Nucleus accumbens (tissue), 56 donors: ENCODE measurements at places on chromosomes 3 and 15.

DNA sequence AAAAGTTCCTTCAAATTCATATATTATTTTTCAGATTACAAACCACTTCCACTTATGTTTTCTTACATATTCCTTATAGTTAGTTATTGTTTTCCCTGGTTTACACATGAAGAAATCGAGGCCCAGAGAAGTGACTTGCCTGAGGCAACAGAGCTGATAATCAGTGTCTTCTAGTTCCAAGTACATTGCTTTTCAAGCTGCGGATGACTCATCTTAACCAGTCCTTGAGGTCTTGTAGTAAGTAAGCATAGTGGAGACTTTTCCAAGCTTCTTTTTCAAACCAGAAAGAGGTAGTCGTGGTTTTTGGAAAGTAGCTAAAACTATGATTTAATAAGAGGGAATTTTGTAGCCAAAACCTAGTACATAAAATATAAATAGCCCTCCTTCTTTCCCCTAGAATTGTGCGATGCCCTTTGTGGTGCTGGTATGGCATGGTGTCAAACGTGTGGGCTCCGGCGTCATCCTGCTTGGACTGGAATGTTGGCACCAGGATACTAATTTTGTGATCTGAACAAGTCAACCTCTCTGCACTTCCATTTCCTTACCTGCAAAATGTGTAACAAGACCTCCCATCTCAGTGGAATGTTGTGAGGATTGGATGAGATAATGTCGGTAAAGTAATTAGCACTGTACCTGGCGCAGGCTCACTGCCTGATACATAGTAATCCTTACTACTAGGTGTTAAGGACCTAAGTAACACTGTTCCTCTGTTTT is 19.0 kb upstream of the DLG1 start:
- DNase-seq = no peak

DNA sequence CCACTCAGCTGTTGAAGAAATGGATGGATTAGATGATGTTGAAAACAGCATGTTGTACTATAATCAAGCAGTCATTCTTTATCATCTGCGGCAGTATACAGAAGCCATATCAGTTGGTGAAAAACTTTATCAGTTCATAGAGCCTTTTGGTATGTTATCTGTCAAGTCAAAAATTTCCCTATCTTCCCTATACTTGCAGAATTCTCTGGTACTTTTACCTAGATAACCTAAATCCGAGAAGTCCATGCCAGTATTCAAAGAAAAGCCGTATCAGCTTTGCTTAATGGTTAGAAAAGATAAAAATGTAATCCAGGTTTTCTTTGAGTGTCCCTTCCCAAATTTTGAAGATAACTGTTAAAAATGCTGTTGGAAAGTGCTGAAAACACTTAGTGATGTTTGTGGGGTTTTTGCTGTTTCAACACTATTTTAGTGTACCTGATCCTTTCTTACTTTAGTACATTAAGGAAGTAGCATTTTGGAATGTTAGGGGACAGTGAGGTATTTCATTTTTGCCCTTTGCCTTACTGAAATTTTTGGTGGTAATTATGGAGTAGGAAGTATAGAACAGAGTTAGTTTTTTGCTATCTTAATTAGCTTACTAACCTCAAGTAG is 23.8 kb downstream of the CNOT10 start:
- DNase-seq = no peak

GRCh38 chr15:83850501-83851245 is 196.8 kb downstream of the ADAMTSL3 start:
- DNase-seq = no peak

DNA sequence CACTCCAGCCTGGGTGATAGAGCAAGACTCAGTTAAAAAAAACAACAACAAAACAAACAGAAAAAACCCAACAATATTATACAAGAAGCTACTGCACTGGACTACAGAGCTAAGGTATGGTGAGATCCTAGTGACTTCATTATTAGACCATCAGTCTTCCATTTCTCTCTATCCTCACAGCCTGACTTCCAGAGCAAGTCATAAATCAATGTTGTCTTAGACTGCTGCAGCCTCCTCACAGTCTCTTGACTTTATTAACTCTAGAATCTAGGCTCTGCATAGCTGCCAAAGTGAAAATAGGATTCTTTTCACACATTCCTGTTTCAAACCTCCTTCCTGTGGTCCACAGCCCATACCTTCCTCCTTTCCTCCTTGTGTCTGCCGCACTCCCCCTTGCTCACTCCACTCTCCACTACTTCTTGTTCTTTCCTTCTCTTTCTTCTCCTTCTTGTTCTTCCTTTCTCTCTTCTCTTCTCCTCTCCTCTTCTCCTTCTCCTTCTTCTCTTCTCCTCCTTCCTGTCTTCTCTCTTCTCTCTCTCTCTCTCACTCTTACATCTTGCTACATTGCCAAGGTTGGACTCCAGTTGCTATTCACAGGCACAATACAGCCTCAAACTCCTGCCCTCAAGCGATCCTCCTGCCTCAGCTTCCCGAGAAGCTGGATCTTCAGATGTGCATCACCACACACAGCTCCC is 49.4 kb downstream of the CCR4 start:
- no peak for DNase-seq

- no peak for DNase-seq
These were observed 11.7 kb downstream of the SPTBN5 start for GRCh38 chr15:41881920-41882688.

GRCh38 chr15:39508536-39508935 is 72.3 kb upstream of the THBS1 start:
- no peak for DNase-seq

DNA sequence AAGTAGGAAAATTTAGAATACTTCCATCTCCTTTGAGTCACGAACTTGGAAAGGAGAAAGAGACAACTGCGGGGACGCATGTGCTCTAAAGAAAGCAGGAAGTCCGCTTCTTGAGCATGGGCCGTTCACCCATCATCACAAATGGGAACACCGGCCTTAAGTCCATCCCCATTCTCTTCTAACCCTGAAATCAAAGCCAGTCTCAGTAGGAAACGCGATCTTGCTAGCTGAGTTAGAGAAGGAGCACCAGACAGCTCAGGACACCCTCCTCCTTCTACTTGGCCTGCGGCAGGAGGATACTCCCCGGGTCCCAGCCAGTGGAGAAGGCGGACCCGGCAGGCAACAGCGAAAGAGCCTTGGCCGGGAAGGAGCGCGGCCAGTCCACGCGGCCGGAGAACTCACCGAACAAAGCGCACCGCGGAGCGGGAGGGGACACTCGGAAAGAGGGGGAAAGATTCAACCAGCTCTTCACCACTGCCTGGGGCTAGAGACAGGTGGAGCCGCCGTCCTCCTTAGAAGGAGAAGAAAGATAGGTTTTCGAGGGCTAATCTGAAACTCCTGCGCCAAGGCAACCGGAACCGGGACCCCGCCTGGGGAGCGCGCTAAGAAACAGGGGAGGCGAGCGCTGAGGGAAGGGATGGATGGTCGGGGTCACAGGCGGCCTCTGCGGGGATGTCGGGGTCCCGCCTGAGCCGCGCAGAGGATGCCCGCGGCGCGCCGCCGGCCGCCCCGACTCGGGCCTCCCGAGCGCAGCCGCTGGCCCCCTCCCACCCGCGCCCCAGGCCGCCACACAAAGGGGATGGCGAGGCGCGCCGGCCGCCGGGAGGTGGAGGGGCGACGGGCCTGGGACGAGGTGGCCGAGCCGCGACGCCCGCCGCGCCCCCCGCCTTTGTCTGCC is 818 bp downstream of the SLC4A7 start:
- DNase-seq = peak; percentile 40

DNA sequence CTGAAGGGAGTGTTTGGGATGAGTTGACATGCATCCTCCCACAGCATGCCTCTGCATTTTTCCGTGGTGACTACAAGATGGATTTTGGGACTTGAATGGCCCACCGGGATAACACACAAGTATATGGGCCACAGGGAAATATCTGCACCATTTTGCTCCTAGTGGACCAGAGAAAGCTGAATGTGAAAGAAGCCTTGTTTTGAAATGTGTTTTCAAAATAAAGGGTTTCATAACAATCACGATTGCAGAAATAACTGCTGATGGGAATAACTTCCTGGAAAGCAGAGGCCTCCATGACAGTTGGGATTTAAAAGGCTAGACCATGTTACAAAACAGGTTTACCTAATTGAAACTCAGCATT is 77.5 kb upstream of the PRR23C start:
- no peak for DNase-seq

DNA sequence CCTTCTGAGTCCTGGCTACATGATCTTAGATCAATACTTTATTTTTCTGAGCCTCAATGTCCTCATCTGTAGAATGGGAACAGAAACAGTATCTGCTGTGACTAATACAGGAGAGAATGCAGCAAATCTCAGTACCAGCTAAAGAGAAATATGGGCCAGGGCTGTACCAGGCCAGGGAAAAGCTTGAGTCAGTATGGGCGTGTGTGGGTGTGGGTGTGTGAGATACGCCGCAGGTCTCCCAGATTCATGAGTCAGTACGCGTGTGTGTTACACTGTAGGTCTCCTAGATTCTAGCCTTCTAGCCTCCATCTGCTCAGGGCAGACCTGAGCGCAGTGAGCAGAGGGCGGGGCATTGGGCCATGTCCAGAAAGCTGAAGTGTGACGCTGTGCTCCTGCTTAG is 15.2 kb downstream of the GNAI2 start:
- peak; percentile 13 for DNase-seq

DNA sequence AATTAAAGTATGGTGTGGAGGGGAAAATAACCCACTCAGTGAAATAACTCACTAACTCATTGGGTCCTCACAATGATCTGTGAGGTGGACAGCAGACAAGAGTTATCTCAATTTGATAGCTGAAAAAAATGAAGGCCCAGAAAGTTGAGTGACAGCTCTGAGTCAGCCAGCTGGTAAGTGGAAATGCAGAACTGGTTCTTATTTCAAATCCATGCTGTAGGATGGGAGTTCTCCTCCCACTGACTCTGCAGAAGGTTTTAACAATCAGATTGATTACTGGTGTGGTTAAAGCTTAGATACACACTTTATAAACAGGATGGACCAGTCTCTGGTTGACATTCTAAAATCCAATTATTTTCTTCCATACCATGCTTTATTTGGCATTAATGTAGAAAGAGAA is 87.0 kb upstream of the LMOD3 start:
- DNase-seq = no peak

GRCh38 chr3:177976866-177977265 is 559.4 kb upstream of the KCNMB2 start:
- no peak for DNase-seq

DNA sequence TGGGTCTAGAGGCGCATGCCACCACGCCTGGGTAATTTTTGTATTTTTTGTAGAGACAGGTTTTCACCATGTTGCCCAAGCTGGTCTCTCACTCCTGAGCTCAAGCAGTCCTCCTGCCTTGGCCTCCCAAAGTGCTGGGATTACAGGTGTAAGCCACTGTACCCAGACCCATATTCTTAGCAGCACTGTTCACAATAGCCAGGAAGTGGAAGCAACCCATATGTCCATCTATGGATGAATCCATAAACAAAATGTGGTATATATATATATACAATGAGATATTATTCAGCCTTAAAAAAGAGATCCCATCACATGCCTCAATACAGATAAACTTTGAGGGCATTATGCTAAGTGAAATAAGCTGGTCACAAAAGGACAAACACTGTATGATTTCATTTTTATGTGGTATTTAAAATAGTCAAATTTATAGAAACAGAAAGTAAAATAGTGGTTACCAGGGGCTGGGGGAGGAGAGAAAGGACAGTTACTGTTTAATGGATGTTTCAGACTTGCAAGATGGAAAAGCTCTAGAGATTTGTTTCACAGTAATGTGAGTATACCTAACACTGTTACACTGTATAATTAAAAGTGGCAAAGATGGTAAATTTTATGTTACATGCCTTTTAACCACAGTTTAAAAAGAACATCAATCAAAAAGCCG is 35.7 kb upstream of the GRAMD1C start:
- no peak for DNase-seq

DNA sequence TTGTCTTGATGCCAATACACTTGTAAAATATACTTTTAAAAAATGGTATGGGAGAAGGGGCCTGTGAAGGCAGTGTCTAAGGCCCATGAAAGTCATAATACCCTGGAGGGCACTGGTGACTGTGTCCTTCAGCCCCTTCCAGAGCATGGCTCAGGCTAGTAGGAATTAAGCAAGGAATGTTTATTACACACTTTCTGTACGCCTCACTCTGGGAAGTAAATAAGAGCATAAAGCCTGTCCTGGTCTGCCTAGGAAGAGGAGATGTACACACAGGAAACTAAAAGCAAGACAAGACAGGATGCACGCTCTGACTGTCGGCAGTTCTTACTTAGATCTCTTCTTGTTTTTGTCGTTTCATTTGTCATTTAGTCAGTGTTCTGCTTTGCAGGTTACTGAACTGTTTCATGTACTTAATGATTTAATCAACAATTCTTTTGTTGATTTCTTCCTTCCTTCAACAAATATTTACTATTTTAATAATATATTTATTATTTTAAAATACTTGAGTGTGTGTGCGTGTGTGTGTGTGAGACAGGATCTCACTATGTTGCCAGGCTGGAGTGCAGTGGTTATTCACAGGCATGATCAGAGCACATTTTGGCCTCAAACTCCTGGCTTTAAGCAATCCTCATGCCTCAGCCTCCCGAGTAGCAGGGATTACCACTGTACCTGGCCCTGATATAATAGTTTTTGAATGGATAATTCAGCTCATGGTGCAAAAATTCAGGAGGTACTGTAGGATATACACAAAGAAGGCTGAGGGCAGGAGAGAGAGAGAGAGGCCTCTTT is 9.0 kb upstream of the SMAD6 start:
- DNase-seq = no peak

DNA sequence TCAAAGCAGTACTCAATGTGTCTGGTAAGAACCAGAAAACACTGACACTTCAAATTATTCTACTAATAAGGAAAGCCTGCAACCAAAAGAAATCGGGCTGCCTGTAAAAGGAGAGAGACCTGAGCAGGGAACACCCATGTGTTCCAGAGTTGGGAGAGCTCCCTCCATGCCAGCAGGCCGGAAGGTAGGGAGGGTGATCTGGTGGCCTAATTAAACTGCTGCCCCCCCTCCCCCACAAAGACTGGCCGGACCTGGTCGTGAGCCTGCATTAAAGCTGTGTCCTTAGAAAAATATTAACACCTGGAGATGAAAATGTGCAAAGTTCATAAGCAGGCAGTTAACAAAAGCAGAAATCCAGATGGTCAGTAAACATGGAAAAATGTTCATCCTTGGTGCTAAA is 170.6 kb upstream of the BHLHE40 start:
- DNase-seq = no peak

DNA sequence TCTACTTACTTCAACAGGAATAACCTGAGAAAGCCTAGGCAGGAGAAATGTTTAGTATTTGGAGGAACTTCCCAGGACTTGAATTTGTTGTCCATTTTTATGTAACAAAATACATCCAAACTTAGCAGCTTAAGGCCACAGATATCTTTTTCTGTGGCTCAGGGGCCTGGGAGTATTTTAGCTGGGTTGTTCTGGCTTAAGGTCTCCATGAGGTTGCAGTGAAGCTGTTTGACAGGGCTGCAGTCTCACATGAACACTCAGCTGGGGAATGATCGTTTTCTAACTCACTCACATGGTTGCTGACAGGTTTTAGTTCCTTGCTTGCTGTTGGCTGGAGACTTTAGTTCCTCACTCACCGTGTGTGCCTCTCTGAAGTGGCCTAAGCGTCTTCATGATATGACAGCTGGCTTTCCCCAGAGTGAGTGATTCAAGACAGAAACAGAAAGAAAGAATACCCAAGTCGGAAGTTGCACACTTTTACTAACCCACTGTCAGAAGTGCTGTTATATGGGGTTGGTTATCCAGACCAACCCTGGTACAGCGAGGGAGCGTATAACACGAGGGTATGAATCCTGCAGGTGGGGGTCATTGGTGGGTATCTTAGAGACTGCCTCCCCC is 229.7 kb upstream of the TBL1XR1 start:
- DNase-seq = no peak

- DNase-seq = no peak
These were observed 103.3 kb upstream of the COL8A1 start for GRCh38 chr3:99534951-99535704.

GRCh38 chr15:61364871-61365270 is 135.8 kb upstream of the RORA start:
- no peak for DNase-seq

- DNase-seq = no peak
These were observed 592.8 kb downstream of the FOXP1 start for GRCh38 chr3:70990723-70991122.
